ENCODE measurements at places on chromosomes 5 and 9.
A peak's percentile ranks its signal among the peaks of the same experiment; 100 is the strongest.

DNA sequence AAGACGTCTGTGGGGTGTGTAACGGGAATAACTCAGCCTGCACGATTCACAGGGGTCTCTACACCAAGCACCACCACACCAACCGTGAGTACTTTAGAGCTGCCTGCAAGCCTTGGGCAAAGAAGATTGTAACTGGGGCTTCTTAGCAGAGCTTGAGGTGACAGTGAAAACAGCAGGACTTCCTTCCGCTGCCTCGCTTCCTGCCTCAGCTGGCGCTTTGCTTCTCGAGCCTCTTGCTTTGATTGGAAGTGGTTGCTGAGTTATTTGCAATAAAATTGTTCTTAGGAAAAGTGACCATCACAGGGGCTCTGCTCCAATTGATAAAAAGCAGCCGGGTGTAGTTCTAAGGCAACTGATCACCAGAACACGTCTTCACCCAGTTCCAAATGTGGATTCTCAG lies 99.1 kb downstream of the ADAMTS16 start:
- no peak for DNase-seq

GRCh38 chr5:19555436-19555835 lies 432.6 kb downstream of the CDH18 start:
- DNase-seq = peak; percentile 7

DNA sequence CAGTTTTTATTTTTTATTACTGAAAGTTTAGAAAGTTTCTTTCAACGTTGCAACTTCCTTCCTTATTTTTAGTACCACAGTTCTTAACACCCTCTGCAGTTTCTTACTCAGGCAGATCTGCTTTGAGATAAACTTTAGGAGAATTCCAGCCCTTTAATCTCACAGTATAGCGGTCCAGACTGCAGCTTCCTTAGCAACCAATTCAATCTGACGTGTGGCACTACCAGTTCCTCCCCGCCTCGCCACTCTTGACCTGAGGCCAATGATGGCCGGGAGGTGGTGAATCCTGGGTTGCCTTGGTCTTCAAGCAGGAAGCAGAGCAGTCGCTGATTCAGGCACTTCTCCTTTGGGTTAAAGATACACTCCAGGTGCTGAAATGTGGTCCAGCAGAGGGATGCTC lies 334.3 kb upstream of the TRPC7 start:
- no peak for DNase-seq

DNA sequence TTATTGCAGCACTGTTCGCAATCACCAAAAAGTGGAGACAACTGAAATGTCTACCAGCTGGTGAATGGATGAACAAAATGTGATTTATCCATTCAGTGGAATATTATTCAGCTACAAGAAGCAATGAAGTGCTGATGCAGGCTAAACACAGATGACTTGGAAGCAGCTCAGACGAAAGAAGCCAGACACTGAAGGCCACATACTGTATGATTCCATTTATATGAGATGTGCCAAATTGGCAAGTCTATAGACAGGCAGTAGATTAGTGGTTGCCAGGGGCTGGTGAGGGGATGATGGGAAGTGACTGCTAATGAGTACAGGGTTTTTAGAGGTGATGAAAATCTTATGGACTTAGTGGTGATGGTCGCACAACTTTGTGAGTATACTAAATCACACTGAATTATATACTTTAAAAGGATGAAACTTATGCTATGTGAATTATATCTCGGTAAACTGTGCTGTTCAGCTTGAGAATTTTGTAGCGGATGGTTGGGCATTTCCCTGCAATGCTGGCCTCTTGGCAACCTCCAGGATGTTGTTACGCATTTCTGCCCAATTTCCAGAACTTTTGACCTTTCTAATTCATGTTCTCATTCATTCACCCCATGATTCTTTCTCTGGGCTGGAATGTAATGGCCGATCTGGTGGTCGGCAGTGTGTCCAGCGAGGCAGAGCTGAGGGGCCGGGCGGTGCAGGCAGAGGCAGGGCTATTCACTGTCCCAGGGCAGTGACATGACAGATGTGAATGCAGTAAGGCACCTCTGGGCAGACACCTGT lies 22.0 kb upstream of the WNK2 start:
- no peak for DNase-seq
